ENCODE measurements at places on chromosomes 5 and 9.

DNA sequence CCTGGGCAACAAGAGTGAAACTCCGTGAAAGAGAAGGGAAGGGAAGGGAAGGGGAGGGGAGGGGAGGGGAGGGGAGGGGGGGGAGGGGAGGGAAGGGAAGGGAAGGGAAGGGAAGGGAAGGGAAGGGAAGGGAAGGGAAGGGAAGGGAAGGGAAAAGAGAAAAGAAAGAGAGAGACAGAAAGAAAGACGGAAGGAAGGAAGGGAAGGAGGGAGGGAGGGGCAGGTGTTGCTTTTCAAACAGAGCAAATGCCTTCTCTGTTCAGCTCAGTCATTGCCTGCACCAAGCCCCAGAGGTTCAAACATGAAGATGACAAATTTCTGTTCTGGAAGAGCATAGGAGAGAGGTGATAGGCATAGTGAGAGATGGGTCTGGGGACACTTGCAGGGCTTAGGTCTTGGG, 330.0 kb downstream of the DRD1 start:
- no peak for DNase-seq

DNA sequence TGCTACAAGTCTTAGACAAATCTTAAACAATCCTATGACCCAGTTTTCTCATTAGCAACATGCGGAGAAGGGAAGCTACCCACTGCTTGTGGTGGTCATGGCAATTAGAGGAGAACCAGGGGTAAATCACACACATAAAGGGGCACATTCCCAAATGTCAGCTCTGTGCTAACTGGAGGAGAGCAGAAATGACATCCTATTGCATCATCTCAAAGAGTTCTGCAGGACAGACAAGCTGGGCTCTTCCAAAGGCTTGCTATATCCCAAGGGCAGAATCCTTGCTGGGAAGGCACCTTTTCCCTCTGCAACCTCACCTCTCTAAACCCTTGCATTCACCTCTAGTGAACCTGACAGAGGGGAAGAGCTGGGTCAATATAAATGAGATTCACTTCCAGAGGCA, 17.0 kb upstream of the WWC1 start:
- DNase-seq = no peak

DNA sequence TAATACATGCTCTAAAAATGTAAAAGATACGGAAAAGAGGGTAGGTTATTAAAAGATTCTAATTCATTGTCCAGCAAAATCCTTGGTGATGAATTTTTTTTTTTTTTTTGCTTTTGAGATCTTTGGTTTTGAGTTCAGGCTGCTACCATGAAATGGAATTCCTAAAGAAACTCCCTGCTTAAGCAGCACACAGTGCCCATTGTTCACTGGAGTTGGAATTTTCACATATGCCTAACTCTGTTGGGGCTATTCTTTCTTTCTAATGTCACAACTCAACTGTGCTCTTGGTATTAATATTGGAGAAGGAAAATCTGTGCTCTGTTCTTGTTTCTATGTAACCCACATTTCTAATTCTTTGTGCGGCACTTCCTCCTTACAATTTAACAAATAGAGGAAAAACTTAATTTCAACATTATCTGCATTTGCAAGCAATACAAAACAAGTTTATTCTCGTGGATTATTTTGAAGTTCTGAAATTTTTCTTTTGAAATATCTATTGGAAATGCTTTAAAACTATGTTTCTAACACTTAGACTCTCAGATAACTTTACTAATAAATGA, 21.6 kb downstream of the MATR3 start:
- no peak for DNase-seq

- no peak for DNase-seq
These were observed 196.5 kb upstream of the CDH9 start for GRCh38 chr5:27234916-27235315.

GRCh38 chr5:134874831-134875655, 872 bp downstream of the TXNDC15 start:
- DNase-seq = peak; percentile 61

GRCh38 chr9:93575796-93576257, 557 bp upstream of the PHF2 start:
- no peak for DNase-seq

DNA sequence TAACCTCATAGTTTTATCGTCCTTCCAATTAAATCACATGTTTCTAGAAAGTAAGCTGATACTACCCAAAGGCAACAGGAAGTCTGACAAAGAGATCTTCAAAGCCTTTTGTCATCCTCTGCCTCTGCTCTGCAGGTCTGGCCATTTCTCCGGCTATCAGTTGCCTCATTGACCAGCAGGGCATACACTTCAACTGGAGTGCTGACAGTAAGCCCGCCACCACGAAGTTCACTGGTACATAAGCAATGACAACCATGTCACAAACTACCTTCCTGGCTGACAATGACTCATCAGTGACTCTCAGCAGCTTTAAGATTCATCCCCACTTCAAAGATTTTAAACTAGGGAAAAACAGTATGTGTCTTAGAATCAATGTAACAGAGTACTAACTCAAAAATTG, 20.6 kb downstream of the SPTLC1 start:
- DNase-seq = peak; percentile 33

DNA sequence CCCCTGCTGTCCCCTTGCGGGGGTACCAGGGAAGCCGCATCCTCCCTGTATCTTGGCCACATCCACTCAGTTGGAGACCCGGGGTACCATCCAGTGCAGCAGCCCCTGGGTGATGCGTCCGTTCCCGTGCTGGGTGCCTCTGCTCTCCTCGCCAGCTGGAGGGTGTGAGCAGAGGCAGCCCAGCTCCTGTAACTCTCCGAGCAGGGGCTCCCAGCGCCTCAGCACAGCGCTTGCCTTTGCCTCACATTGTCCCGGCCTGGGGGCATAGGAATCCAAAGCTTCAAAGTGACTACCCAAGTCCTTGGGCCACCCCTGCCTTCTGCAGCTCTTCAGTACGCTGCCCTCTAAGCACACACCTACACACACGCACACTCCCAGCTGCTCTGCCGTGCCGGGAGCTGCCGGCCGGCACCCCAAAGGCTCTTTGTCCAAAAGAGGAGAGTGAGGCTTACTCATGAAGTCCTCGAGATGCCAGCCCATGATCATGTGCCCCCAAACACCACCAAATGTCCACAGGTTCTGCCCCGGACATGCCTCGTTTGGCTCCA, 733 bp downstream of the ANGPTL2 start:
- no peak for DNase-seq

DNA sequence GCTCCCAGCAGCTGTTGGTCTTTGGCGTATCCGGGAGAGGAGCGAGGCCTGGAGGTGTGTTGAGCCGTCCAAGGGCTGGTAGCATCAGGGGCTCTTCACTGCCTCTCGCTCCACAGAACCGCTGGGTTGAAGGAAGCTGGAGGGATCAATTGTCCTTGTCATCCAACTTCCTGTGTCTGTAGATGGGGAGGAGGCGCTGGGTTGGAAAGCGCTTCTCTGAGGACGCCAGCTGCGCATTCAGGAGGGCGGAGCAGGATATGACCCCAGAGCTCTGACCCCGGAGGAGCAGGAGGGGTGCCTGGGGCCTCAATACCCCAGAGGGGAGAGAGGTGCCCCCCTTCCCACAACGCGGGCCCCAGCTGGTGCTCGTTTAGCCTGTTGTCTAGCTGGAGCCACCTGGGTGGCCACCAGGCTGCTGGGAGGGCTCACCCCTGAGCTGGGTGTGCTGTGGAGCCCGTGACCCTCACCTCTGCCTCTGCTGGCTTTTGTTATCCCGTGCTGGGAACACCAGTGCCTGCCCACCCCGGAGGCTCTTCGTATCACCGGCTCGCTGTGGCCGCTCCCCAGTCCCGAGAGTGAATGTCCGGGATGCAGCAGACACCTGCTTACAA, 2.0 kb upstream of the DBH start:
- no peak for DNase-seq

GRCh38 chr5:10737880-10738279, 23.2 kb downstream of the DAP start:
- DNase-seq = no peak

DNA sequence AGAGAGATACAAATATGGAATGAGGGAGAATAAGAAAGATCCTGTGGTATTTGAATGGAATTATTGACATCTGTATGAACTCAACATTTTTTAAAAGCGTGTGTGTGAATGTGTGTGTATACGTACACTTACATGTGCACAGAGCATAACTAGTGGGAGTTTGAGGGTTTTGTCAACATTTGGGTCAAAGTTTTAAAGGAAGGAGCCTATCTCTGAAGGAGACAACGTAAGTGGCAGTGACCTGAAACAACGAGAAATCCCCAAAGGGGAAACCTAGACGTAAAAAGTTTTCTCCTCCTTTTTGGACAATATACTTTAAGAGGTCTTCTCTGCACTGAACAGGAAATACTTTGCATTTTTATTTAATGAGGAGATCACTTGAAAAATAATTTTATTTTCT, 40.2 kb upstream of the DTWD2 start:
- no peak for DNase-seq

DNA sequence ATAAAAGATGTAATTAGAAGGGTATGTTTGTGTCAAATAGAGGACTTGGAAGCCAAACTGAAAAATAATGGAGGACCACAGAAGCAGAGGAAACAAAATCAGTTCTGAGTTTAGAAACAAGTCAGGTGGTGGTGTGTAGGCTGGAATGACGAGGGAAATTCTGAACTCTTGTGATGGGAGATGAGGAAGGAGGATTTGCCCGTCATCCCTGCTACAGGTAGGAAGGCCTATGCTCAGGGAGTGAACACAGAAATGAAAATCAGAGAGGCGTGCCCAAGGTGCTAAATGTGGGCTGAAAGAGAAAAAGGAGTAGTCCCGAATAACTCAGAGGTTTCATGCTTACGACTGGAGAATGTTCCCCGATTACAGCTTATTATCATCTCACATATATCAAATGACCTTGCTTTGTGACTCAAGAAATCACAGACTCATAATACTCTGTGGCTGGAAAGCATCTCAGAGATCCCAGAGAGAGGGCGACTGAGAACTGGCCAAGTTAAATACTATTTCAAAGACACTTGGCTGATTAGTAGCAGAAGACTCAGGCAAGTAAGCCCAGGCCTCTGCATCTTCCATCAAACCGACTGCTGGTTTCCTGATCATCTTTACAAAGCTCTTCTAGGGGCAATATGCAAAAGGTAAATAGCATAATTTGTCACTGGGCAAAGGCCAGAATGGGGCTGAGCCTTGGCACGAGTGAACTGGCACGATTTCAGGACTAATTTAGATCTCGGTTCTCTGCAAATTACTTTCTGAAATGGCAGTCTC, 126.0 kb downstream of the SUSD1 start:
- DNase-seq = no peak
